NCI-H187 treated with DMSO at 0.1 percent for 48 hours (cell line): ENCODE measurements at places on chromosomes 3 and 15.

GRCh38 chr3:15766406-15766805, 31.4 kb downstream of the ANKRD28 start:
- DNase-seq = no peak

- no peak for DNase-seq
These were observed 70.3 kb upstream of the PRICKLE2 start for GRCh38 chr3:64295594-64295993.

GRCh38 chr3:39100500-39100886, 6.9 kb downstream of the GORASP1 start:
- DNase-seq = no peak

DNA sequence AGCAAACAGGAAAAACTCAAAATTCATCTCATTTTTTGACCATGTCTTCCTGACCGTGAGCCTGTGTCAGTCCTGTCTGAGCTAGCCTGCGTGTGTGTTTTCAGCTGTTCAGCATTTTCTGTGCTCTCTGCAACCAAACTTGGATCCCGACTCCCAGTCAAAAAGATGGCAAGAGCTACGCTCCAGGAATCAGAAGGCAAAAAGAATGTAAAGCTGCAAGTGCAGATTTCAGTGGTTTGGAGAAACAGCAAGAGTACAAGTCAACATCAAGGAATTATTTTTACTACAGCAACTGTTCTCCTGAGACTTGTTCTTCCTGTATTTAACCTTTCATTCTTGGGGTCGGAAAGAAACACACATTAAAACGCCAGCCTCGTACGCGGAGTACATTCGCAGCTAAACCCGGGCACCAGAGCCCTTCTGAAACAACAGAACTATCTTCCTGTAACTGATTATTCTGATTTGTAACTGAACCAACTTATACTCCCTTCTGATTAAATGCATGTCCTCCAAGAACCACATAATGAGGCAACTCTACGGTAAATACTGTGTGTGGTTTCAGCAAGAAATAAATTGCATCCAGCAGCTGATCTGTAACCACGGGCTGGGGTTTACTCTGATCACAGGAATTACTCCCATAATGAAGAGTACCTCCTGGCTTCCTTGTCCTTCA, 107.4 kb downstream of the LRIG1 start:
- DNase-seq = no peak

- DNase-seq = no peak
These were observed 1.0 kb downstream of the C3orf38 start for GRCh38 chr3:88150806-88151205.

- no peak for DNase-seq
These were observed 181.0 kb upstream of the PPP2R3A start for GRCh38 chr3:135784557-135784956.

DNA sequence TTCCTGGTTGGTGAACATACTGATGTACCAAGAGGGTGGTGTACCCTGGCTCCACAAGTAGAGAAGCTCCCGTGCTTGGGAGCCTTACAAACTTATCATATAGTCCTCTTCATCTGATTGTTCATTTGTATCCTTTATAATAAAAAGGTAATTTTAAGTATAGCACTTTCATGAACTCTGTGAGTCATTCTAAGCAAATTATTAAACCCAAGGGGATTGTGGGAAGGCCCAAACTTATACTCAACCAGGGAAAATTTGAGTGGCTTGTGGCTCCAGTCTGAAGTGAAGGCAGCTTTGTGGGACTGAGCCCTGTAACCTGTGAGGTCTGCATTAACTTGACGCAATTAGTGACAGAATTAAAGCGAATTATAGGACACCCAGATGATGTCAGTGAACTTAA, 29.0 kb downstream of the TTBK2 start:
- DNase-seq = no peak

GRCh38 chr15:70049701-70050301, 47.9 kb downstream of the TLE3 start:
- no peak for DNase-seq

DNA sequence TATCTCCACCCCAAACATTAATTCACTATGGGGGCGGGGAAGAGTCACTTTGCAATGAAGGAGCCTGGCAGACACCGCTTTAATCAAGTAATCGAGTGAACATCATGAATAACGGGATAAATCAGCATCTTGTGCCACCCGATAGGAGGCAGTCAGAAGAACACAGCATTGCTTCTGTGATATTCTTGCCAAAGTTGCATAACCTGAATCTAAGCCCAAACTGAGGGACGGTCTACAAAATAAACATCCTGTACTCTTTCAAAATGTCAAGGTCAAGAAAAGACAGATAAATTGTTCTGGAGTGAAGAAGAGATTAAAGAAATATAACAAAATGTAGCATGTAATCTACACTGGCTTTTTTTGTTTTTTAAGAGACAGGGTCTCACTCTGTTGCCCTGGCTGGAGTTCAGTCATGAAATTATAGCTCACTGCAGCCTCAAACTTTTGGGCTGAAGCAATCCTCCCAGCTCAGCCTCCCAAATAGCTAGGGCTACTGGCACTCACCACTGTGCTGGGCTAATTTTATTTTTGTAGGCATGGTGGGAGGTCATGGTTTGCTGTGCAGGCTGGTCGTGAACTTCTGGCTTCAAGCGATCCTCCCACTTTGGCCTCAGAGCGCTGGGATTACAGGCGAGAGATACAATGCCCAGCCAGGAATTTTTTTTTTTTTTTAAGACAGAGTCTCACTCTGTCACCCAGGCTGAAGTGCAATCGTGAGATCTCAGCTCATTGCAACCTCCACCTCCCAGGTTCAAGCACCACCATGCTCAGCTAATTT, 20.1 kb upstream of the VWA5B2 start:
- DNase-seq = no peak

GRCh38 chr3:192570821-192571791, 156.2 kb downstream of the FGF12 start:
- no peak for DNase-seq

- DNase-seq = no peak
These were observed at the start of gene MAP6D1 for GRCh38 chr3:183825456-183826161. MAP6D1 (minus strand) TSS chr3:183825577; CDS start chr3:183825547, 30 bp downstream.
